ENCODE measurements at places on chromosomes 7 and 10.

DNA sequence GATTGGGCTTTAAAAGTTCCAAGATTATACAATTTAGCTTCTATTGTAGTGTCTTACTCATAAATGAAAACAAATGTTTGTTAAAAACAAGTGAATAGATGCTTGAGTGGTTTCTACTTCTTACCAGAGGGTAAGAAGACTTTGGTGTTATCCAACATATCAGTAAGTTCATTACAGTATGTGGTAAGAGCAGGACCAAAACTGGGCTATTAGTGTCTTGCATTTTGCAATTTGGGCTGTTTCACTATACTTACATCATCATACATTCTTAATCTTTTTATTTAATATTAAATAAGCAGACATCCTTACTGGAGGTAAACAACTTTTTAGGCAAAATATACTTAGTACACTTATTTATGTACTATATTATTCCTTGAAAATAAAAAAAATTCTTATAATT is 248.4 kb upstream of the HGF start:
- no peak for DNase-seq

DNA sequence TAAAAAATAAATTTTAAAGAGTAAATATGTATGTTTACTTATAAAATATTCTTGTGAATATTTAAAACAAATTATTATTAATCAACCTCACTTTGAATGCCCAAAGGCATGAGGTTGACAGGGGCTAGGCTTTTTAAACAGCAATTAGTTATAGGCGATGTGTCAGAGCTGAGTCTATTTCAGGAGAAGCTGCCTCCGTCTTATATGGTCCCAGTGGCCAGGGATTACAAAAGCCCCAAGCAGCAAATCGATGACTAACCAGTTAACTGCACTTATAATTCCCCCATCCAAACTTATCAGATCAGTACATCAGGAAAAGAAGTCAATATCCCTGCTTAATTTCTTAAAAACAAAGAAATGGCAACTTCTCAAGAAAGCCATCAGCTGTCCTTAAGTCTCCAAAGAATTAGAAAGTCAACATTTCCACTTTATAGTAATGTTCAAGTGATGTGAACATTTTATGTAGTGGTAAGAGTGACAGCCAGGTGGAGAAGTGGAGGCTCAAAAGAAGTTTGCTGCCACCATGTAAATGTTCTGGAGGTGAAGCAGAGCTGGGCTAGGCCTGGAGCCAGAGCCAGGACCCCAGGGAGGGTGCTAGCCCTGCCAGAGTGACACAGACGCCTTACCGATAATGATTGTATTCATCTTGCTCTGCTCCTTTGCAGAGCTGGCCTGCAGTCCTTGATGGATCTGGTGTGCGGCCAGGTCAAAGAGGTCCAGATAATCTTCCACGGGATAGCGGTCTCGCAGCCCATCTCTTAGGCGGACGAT is 51.5 kb downstream of the CHST15 start:
- no peak for DNase-seq

- DNase-seq, result no peak
Measured at GRCh38 chr7:91717681-91718470, 162.6 kb downstream of the MTERF1 start.

GRCh38 chr7:14687777-14688176 is 214.8 kb downstream of the DGKB start:
- no peak for DNase-seq

DNA sequence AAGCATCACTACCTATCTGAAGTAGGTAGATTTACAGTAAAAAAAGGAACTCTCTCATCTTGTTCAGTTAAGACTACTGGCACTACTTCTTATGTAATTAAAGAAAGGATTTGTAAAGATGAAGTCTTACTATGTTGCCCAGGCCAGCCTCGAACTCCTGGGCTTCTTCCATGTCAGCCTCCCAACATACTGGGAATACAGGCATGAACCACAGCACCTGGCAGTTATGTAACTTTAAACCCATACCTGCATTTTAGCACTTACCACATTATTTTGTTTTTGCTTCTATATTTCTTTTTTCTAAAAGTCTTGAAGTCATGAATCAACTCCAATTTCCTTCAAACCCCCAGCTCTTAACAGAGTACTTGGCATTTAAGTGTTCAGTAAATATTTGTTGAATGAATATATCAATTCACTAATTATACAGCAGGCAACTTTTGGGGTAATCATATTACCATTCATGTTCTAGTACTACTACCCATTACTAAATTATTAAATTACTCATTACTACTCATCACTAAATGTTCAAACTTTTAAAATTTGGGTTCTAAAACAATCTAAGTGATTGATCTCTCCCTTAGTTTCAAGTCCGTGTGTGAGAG is 31.6 kb upstream of the CCDC71L start:
- no peak for DNase-seq

GRCh38 chr7:71480791-71481190 is 348.8 kb downstream of the GALNT17 start:
- no peak for DNase-seq

GRCh38 chr7:120421151-120421651 is 148.2 kb downstream of the KCND2 start:
- DNase-seq, result no peak

DNA sequence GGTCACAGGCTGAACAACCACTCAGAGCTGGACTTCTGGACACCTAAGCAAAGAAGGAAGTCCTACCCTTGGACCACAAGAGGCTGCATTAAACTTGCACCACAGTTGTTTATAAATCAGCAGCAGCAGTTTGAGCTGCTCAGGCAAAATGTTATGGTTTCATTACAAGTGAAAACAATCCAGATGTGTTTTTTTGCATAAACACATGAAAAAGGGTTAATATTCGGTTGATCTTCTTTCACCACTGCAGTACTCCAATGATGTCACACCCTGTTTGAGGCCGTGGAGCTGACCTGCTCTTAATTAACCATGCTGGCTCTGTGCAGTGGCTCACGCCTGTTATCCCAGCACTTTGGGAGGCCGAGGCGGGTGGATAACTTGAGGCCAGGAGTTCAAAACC is 490.8 kb upstream of the CELF2 start:
- DNase-seq, result no peak

GRCh38 chr10:100911472-100911871 is 1.3 kb upstream of the SLF2 start:
- DNase-seq, result no peak

DNA sequence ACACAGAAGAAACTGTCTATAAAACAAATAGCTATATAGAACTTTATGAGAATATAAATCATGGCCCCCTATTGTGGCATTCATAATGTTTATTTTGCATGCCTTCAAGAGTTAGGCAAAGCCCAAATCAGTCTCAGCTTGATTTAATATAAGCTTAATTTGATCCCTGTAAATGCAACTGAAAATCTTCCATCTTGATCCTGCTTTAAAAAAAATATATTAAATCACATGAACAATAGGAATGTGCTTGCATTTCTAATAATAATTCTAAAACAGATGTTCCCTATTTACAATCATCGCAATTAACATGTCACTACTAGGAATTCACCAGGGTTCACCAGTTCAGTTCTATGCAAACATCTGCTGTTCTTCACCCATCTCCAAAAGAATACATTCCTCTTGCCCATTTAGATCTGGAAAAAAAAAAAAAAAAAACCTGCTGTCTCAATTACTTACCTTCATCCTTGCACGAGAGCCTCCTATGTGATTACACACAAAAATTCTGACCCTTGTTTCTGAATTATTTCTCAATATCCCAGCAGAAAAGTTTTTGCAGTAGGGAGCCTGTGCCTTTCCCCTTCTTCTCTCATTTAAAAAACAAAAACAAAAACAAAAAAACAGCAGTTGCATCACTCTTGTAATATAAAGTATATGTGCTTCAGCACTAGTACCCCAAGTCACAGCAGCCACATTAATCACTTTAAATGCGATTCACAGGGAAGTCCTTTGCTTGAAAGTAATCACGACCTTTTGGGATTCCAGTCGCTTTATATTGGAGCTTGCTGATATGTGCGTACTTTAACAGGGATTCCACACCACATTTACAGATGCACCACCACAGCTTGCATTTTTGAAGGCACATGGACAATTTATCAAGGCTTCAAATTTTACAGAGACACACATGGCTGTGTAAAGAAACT is 194.8 kb upstream of the KMT2E start:
- DNase-seq, result no peak

- no peak for DNase-seq
Measured at GRCh38 chr7:29464753-29465152, 98.9 kb upstream of the PRR15 start.

DNA sequence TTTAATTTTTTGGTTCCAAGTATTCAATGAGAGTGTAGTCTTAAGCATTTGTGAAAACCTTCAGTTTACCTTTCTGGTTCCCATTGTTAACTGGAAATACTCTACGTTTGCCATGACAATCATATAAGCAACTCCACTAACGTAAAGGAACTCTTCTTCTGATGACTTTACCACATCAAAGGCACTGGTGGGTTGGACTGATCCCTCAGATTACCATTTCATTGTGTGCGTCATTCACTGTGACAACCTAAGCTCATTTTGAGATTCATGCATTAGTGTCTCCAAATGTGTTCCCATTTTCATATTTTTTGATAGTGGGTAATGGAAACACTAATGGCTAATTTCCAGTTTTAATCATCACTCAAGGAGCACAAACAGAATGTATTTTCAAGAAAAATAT is 119.9 kb upstream of the COL1A2 start:
- DNase-seq, result no peak

DNA sequence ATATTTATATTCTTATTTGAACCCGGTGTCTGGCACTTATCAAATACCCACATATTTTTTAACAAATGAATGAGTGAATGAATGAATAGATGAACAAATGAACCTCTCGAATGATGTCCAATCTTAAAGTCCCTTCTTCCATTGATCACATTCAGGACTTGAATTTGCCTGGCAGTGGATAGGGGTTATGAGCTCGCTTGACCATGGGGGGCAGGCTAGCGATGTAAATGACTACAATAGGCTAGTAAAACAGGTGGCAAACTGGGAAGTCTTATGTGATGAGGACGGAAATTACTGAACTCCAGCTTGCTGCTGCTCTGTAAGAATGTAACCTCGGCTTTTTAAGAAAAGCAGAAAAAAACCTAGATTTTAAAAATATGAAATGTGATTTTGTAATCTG is 247.7 kb upstream of the DKK1 start:
- DNase-seq, result no peak

GRCh38 chr7:157299613-157300368 is 37.0 kb upstream of the DNAJB6 start:
- DNase-seq, result peak; percentile 36

DNA sequence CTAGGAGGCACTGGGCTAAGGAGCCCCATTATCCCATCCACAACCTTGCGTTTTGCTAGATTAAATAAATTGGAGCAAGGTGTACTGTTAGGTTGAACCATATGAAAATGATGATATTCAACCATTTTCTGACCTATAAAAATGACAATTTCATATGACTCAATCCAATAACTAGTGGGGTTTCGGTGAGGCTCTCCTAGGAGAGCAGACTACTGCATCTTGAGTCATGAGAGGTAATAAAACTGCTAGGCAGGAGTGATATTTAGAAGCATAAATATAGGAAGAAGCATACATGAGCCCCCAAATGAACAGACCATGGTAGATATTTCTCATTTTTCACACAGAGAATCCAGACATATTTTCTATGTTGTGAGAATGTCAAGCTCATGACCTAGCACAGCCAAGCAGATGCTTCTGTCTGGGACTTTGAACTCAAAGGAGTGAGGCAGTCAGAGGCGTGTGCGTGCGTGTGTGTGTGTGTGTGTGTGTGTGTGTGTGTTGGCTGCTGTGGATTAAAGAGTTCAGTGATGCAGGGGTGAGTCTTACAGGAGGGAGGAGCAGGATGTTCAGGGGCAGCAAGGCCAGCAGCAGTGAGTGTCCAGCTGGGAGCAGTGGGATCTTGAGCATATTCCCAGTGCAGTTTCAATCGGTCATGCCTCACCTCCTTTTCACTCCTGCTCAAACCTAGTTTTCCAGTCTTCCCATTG is 17.8 kb upstream of the WDR11 start:
- DNase-seq, result no peak

GRCh38 chr7:97342512-97342911 is 225.0 kb downstream of the SDHAF3 start:
- DNase-seq, result no peak

- DNase-seq, result no peak
Measured at GRCh38 chr7:73869011-73869798, 8.2 kb downstream of the TMEM270 start.

Measured in activated naive CD4-positive, alpha-beta T cell treated with anti-CD3 and anti-CD28 coated beads, Interleukin-2, amount 50 U/mL, for 16 hours (primary cell).